GM12891 (cell line): ENCODE measurements at places on chromosomes 3 and 15.

- no peak for DNase-seq
Observed at GRCh38 chr15:79960502-79961212, 10.3 kb downstream of the BCL2A1 start.

GRCh38 chr15:82942691-82943090 lies 9.8 kb downstream of the HOMER2 start:
- DNase-seq: no peak

GRCh38 chr3:67123914-67124313 lies 125.8 kb downstream of the KBTBD8 start:
- no peak for DNase-seq

DNA sequence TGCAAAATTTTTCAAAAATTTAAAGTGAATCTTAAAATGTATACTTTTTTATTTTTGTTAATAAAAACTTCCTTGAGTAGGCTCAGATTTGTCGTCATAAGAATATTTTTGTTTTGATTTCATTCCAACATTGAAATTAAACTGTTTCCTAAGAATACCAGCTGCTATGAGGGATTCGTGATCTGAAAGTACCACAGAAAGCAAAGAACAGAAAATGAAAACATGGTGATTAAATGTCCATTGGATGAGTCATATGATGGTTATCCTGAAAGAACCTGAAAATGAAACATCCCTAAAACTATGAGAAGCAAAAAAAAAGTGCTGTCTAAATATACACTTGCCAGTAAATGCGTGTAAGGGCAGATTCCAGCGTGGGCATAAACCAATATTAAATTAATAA lies 143.8 kb downstream of the GMNC start:
- DNase-seq: no peak

GRCh38 chr15:69862540-69862939 lies 235.2 kb downstream of the TLE3 start:
- DNase-seq: no peak

DNA sequence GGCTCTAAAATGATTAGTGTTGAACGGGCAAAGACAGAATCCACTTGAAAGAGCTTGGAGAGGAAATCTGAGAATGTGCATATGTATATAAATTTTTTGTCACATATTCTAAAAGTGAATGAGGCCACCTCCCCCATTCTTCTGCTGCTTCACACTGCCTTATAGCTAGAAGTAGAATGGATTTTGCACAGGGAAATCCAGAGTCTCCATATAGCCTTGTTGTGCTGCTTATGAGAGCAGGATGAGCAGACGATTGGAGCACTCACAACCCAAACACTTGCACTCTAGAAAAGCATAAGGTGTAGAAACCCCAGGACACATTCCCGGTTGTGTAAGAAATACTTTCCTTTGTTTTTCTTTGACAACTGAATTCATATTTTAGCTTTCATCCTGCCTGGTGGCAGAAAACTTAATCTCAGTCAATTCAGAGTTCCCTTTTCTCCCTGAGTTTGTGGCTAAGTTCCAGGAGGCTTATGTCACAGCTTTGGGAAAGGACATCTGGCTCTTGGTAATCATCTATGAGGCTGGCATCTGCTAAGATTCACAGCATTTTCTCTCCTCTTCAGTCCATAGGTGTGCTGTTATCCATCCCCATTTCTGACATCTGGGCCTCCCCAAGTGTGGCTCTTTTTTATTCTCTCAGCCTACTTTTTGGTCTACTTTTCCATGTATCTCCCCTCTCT lies 188.4 kb upstream of the PFN2 start:
- no peak for DNase-seq
